Astrocyte (in vitro differentiated cells and primary cell): ENCODE measurements at places on chromosomes 12 and 14.

DNA sequence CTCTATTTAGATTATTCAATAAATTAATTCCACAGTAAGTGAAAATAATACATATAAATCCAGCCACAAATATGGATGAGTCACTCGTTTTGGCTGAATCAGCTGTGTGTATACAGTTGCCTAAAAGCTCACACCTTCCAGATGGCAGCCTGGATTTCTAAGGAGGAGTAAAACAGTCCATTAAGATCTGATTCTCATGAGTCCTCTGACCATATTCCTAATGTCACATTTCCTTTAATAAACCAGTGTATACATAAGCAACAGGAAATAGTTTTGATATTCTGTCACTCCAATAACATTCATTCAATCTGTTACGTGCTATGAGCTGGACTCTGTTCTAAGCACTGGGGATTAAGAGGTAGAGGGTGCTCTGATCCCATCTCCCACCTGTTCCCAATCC lies 21.8 kb downstream of the MDM1 start:
- DNase-seq: peak; percentile 83

DNA sequence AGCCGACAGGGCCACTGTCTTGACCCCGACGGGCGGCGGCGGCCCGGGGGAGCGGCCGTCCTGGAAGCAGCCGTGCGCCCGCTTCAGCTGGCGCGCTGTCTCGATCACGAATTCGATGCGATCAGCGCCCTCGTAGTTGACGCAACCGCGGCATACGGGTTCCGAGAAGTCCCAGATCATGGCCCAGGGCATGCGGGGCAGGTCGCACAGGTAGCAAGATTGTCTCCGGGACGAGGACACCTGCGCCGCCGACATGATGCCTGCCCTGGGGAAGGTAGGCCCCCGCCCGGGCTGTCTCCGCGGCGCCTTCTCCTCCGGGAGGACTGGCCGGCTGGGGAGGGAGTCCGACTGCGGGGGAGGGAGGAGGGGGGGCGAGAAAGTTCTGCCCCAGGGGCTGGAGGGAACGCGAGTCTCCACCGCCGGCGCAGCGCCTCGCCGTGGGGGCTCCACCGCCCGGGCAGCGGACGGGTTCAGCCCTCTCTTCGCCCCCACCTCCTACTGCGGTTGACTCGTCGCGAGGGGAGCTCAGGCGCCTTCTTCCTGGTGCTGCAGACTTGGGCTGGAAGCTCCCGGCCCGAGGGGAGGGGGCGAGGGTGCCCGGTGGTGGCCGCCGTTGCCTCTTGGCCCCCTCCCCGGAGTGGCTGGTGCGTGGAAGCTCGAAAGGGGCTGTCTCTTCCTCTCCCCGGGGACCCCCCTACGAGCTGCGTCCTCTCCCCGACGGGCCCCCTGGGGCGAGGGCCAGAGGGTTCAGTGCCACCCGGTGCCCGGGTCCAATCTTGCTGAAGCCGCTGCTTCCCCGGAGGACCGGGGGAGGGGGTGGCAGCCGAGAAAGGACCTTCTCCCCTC lies 747 bp downstream of the IRF2BPL start:
- peak; percentile 65 for DNase-seq

DNA sequence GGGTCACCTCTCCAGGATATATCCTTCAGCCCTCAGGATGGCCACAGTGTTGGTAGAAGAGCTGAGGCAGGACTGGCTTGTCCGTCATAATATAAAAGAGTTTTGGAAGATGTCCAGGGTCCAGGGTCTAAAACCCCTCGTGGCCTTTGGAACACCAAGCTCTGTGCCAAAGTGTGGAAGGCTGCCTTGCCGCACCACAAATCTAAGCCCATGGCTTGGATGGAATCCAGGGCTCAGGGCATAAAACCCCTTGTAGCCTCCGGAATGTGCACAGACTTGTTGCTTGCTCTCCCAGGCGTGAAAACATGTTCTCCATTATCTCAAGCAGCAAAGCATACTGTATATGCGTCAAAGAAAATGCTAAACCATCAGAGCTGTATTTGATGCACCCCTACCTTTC lies 46.7 kb downstream of the TNFAIP2 start:
- no peak for DNase-seq

- DNase-seq: no peak
Measured at GRCh38 chr12:88544991-88545980, 35.0 kb downstream of the KITLG start.

DNA sequence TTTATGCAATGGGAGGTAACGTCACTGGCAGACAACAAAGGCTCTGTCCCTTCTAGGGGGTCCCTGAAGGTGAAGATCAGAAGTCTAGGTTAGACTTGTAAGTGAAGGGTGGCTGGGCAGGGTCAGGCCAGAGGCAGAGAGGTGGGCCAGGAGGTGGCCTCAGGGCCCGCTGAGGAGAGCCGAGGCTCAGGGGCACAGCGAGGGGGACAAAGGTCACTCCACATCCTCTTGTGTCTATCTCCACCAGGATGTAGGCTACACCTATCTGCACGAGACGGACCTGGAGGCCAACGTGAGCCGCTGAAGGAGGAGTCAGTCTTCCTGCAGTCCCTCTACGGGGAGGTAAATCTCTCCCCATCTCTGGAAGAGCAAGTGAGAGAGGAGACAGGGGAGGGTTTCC lies 20.3 kb downstream of the KRT85 start:
- DNase-seq: no peak

DNA sequence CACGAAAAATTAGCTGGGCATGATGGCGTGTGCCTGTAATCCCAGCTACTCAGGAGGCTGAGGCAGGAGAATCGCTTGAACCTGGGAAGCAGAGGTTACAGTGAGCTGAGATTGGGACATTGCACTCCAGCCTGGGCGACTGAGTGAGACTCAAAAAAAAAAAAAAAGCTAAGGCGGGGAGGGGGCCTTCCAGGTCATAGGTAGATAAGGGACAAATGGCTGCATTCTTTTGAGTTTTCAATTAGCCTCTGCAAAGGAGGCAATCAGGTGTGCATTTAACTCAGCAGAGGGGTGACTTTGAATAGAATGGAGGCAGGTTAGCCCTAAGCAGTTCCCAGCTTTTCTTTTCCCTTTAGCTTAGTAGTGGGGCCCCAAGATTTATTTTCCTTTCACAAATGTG lies 743 bp upstream of the AACS start:
- DNase-seq: no peak

GRCh38 chr12:130998136-130998535 lies 44.4 kb downstream of the ADGRD1 start:
- no peak for DNase-seq

DNA sequence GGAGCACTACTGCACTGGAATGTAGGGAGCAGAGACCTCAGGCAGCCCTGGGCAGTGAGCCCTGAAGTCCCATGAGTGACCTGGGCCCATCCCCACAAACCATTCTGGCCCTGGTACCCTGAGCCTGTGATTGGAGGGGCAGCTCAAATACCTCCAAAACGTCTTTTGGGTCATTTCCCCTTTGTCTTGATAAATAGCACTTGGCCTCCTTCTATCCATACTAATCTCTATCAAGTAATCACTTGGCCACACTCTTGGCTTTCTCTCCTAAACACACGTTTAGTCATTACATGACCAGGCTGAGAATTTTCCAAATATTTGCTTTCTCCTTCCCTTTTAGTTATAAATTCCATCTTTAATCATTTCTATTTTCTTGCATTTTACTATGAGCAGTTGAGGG lies 91.3 kb downstream of the RPAP3 start:
- DNase-seq: peak; percentile 52

GRCh38 chr12:52215587-52216031 lies 17.4 kb upstream of the KRT7 start:
- peak; percentile 75 for DNase-seq

- no peak for DNase-seq
Measured at GRCh38 chr14:24139272-24139934, 2.0 kb downstream of the EMC9 start.

DNA sequence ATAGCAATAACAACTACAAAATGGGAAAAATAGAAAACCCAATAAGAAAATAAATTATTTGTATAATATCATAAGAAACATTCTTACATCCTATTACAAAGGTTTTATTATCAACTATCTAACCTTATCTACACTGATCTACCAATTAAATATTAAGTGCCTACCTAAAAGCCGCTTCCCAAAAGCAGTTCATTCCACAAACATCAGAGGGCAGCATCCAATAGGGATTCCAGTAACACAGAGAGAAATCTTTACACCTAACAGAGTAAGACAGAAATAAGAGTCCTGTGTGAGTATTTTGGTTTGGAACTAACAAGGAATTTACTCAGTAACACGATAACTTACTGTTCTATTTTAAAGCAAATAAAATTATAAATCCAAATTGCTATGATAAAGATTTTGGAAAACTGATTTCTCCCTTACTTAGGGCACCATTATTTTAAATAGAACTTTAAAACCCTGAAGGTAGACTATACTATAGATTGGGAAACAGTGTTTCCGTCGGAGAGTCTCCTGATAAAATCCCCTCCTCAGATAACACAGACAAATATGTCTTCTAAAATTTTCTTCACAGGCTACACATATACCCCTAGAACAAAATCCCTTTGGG lies 15.0 kb downstream of the GXYLT1 start:
- peak; percentile 63 for DNase-seq

GRCh38 chr12:106643000-106643399 lies 60.2 kb downstream of the RFX4 start:
- DNase-seq: no peak

DNA sequence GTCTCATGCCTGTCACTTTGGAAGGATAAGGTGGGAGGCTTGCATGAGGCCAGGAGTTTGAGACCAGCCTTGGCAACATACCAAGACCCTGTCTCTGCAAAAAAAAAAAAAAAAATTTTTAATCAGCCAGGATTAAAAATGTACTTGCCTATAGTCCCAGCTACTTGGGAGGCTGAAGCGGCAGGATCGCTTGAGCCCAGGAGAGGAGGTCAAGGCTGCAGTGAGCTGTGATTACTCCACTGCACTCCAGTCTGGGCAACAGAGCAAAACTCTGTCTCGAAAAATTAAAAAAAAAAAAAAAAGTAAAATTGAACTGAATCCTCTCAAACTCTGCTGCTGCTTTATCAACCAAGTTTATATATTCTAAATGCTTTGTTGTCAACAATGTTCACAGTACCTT lies 128.1 kb upstream of the AEBP2 start:
- no peak for DNase-seq

DNA sequence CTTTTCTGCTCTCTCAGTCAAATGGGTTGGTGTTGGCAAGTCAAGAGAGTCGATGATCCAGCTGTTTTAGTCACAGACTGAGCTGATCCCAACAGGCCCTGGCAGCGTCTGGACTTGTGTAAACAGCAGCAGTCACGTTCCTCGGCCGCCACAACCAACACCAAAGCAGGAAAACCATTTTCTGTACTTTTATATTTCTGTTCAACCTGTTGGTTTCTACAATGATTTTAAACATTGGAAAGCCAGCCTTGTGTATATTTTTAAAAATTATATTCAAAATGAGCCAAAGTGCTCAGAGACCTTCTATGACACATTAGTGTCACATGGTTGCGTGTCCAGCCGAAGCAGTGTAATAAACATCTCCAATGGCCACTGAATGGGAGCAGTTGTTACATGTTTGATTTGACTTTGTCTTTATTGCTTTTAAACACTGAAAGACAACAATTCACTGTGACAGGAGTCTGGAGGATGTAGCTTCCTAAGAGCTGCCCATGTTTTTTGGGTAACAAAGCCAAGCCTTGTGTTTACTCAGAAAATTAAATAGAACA lies 5.9 kb upstream of the SIVA1 start:
- no peak for DNase-seq

DNA sequence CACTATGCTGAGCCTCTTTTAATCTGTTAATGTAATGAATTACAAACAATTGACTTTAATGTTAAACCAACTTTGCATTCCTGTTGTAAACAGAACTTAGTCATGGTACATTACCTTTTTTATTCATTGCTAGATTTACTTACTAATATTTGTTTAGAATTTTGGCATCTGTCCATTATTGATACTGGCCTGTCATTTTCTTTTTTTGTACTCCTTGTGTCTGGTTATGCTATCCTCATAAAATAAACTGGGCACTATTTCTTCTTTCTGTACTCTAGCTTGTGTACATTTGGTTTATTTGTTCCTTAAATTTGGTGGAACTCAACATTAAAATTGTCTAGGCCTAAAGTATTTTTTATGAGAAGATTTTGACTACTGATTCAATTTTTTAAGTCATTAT lies 32.1 kb downstream of the SPATA7 start:
- DNase-seq: no peak

DNA sequence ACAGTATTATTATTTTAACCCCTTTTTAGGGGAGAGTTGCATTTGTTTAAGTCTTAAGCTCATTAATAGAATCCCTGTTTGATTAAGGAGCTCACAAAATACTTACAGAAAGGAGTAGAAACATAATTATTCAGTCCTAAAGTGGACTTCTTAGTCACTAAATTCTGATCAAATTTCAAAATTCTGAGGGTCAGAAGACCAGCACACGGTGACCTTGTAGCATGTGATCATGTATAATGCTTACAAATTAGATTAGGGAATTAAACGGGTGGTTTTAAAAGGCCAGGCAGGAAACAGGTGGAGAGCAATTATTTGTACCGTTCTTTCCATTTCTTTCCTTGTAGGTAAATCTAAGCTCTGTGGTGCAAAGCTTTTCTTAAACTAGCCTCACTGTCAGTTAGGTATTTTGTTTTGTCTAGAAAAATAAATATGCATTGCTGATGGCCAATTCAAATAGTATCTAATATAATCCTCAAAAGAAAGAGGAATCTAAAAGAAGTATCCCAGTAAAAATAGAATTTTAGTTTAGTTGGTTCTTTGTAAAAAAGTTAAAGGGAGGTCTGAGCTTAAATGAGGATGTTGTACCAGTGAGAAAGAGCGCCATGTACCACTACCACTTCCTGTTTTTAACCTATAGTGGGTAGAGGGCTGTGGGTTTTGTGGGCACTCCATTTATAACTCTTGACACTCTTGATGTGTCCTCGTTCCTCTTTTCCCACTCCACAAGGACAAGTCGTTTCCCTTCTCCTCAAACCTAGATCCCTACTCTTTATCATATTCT lies 51.1 kb downstream of the SLC38A1 start:
- DNase-seq: no peak

GRCh38 chr12:2488596-2488995 lies 306.2 kb upstream of the FKBP4 start:
- no peak for DNase-seq

DNA sequence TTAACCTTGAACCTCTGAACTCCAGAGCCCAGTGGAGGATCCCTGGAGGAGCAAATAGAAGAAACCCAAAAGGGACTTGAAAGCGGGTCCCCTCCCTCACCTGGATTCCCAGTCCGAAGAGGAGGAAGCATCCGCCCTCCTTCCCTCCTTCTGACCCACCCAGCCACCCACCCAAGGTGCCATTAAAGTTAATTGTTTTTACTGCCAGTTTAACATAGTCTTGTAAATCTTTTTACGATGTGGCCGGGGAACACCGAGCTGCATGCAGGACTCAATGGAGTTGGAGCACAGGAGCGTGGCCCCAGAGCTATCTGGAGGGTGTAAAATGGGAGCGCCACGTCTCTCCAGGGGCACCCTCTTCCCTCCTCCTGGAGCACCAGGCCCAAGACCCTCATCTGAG lies 49.9 kb upstream of the TBX3 start:
- DNase-seq: no peak

GRCh38 chr14:60514741-60515491 lies 6.0 kb downstream of the SIX6 start:
- peak; percentile 8 for DNase-seq
